ENCODE measurements at places on chromosomes 3 and 15.

GRCh38 chr3:62818347-62818746 lies 56.9 kb downstream of the CADPS start:
- DNase-seq = no peak

DNA sequence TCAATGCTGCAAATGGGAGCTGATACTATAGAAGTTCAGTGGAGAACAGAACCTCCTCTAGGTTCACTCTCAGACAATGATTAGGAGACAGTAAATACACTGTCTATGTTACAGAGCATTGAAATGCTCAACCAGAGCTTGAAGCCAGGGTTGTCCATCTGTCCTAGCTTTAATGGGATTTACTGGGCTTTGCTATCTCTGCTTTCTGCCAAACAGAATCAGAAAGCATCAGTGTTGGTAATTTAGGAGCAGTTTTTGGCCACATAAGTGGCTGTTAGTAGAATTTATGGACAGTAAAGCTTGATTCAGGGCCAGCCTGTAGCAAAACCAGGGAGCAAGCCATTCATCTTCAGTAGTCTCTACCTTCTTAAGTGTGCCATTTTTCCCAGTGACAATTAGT lies 396.3 kb downstream of the LSAMP start:
- no peak for DNase-seq

DNA sequence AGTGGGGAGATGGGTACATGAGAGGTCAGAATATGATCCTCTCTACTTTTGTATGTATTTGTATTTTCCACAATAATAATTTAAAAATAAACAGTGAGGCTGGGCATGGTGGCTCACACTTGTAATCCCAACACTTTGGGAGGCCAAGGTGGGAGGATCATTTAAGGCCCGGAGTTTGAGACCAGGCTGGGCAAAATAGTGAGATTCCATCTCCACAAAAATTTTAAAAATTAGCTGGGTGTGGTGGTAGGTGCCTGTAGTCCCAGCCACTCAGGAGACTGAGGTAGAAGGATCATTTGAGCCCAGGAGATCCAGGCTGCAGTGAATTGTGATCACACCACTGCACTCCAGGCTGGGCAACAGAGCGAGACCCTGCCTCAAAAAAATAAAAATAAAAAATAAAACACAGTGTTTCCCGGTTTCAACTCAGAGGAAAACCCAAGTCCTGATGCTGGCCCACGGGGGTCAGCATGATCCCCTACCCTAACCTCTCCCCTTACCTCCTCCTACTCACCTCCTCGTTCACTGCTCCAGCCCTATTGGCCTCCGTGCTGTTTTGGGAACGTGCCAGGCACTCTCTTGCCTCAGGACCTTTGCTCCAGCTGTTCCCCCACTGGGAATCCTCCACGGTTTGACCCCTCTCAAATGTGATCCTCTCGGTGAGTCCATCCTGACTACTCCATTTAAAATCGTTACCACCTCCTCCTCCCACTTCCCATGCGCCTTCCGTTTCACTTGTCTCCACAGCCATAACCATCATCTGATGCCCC lies 2.9 kb upstream of the KLHL40 start:
- no peak for DNase-seq

- DNase-seq = no peak
Observed at GRCh38 chr3:99862208-99862607, 44.5 kb downstream of the CMSS1 start.

DNA sequence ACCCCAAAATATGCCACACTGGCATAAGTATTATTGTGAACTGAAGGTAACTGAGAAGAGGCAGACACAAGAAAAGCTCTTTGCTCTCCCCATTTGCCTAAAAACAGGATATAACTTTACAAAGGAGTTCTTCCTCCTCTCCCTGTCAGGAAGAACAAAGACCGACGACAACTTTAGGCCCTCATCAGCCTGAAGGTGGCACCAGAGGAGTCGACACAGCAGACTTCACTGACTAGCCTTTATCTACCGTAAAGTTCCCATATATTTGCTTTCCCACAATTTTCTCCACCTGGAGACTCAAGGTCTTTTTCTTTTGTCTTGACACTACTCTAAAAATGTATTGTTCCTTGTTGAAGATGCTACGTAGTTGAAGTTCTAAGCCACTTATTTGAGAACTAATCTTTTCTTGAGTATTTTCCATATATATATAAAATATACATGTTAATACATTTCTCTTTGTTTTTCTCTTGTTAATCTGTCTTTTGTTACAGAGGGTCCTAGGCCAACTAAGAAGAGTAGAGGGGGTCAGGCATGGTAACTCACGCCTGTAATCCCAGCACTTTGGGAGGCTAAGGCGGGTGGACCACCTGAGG lies 16.2 kb upstream of the XIRP1 start:
- DNase-seq = peak; percentile 65

- no peak for DNase-seq
Observed at GRCh38 chr3:21718161-21718765, 32.7 kb downstream of the ZNF385D start.

DNA sequence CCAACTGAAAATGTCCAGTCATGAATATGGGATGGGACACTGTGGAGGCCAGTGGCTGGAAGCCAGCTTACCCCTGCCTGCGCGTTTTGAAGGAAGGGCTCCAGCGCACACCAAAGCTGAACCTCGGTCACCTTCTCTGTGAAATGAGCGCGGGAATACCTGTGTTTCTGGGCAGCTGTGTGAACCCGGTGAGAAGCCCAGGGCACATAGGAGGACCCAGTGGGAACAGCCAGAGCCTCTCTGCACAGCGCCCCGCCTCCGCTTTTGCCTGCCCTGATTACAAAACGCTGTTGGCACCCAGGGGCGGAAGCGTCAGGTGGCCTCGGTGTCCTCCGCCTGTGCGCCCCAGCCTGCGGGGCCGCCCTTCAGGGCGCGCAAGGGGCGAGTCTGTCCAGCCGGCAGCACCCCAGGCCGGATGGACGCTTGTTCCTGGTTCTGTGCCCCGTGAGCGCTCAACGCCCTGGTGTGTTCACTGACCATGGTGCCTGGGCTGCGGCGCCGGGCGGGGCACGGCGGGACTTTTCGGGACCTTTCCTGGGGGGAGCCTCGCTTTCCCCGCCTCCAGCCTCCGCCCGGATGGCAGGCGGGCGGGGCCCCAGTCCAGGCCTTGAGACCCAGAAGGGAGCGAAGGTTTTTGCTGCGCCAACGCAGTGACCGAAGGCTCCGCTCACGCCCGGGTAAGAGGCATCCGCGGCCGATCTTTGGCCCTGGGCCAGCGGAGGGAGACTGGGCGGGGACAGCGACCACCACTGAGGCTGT lies at the start of gene SQOR:
Gene SQOR, plus strand, starts transcription at position 598 of the 759 bp plus-strand sequence. CDS start 23,895 bp downstream, outside the sequence.
- DNase-seq = peak; percentile 45

GRCh38 chr3:12840591-12841148 lies 695 bp downstream of the RPL32 start:
- no peak for DNase-seq

- no peak for DNase-seq
Observed at GRCh38 chr3:23665741-23666140, 140.0 kb upstream of the UBE2E1 start.

DNA sequence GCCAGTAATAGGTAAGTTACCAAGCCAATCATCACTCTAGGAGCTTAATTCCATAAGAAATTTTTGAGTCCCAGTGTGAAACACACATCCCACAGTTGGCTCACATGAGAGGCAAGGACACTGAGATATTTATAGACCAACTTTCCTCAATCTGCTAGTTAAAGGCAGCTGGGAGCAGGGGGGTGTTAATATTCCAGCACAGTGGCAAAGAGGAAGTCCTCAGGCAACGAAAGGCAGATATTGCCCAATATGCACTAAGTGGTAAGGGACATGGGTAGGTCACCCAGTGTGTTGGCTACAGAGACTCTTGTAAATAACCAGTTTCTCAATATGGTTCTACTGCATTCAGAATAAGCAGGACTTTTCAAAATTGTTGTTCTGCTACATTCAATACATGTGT lies 61.0 kb downstream of the TOP2B start:
- no peak for DNase-seq

GRCh38 chr3:4392992-4393391 lies 74.1 kb downstream of the SUMF1 start:
- no peak for DNase-seq

- no peak for DNase-seq
Observed at GRCh38 chr3:87462228-87462627, 185.8 kb upstream of the POU1F1 start.

DNA sequence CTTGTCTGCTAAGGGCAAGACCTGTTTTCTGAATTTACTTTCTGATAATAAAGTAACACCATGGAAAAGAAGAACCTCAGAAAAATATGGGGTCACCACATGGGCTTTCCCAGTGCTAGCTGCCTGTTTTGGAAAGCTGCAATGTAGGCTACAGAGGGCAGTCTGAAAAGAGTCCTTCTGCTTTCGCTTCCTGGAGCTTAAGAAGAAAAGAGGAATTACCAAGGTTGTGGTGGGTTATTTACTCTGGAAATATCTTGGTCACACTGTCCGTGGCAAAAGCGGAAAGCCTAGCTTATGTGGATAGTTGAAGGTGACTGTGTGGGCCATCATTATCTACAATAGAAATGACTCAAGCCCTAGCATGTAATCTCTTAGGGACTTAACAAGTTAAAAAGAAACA lies 31.7 kb upstream of the IP6K2 start:
- DNase-seq = peak; percentile 67

GRCh38 chr15:74788683-74789151 lies 6.8 kb downstream of the CSK start:
- no peak for DNase-seq

DNA sequence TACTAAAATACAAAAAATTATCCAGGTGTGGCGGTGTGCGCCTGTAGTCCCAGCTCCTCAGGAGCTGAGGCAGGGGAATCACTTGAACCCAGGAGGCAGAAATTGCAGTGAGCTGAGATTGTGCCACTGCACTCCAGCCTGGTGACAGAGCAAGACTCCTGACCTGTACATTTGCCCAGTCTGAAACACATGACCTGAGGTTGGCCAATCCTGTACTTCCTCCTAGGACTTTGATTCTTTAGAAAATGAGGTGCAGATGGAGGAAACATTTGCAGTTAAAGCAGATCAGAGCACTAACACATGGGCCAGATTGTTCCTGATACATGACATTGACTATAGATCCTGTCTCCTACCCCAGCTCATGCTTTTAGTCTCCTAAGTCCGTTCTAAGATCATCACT lies 28.9 kb upstream of the LPP start:
- DNase-seq = no peak

- peak; percentile 36 for DNase-seq
Observed at GRCh38 chr3:190497811-190498210, 16.1 kb upstream of the IL1RAP start.

- no peak for DNase-seq
Observed at GRCh38 chr15:92425578-92426225, 32.0 kb downstream of the ST8SIA2 start.

Data from globus pallidus (tissue), 1 donor.